NCI-H345 (cell line): ENCODE measurements at places on chromosomes 2 and 18.

DNA sequence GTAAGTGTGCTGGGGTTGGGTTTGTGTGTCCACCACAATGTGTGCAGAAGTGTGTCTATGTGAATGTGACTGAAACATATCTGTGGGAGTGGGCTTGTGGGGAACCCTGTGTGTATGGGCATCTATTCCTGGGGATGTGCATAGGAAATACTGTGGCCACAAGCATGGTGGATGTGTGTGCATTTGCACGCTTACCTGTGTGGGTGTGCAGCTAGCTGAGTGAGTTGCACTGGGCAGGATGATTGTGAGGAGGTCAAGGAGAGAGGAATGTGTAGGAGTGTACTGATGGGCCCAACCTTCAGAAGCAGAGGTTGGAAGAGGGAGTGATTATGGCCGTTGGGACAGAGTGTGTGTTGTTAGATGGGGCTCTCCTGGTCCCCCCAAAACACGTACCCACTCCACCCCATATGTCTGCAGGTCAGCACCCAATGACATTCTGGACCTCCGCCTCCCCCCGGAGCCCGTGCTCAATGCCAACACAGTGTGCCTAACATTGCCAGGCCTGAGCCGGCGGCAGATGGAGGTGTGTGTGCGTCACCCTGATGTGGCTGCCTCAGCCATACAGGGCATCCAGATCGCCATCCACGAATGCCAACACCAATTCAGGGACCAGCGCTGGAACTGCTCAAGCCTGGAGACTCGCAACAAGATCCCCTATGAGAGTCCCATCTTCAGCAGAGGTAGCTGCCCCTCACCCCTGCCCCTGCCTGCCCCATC lies 1.2 kb downstream of the WNT10A start:
- DNase-seq = no peak

DNA sequence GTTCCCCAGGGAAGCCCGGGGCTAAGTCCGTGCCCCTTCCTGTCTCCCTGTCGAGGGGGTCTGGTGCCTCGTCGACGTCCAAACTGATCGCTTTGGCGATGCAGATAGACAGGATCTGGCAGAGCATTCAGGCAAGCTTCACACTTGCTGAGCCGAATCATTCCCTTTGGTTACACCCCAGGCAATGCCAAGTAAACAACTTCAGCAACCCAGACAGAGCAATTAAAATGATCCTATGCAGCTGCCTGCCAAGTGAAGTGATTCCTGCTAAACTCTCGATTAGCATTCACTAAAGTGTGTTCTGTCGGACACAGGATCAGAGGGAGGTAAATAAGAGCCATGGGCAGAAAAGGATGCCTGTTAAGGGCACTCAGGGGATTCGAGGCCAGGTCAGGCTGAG lies 108.2 kb upstream of the RAB12 start:
- DNase-seq = peak; percentile 87

DNA sequence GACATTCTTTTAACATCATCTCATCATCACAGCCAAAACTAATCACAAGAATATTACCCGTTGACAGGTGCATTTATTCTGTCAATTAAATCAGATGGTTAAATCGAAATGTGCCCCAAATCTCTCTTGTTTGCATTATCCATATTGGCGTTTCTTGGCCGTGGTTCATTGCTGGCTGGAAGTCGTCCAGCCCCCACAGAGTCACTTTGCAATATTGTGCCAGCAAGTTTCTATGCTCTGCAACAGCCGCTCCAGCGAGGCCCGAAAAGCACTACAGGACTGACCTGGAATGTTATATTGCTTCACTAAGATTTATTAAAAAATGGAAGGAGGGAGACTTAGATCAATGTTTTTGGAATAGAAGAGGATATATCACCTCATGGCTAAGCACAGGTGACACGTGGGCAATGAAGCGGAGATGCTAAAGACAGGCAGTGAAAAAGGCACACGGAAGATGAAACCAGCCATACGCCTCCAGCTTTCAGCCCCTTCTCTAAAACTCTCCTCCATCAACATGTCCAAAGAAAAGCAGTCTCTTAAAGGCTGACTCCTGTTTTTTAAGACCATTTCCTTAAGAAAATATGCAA lies 176.8 kb upstream of the VRK2 start:
- DNase-seq = no peak

GRCh38 chr18:30175621-30176225 lies 866.8 kb downstream of the DSC3 start:
- no peak for DNase-seq

GRCh38 chr2:25041307-25041927 lies 459 bp upstream of the EFR3B start:
- peak; percentile 93 for DNase-seq

GRCh38 chr2:120452945-120453634 lies 107.2 kb downstream of the INHBB start:
- DNase-seq = no peak

GRCh38 chr2:40173276-40173675 lies 278.6 kb downstream of the SLC8A1 start:
- no peak for DNase-seq
